ENCODE measurements at places on chromosomes 5 and 9. TPM values are rescaled to one million over a fixed set of nuclear protein-coding genes. Genes with fewer than 3 reads are reported as not detected.

HCN1 gene
- not detected for total RNA-seq

CCDC180 gene
- total RNA-seq: 0.95 TPM

GPR151 gene
- total RNA-seq: not detected

DNA sequence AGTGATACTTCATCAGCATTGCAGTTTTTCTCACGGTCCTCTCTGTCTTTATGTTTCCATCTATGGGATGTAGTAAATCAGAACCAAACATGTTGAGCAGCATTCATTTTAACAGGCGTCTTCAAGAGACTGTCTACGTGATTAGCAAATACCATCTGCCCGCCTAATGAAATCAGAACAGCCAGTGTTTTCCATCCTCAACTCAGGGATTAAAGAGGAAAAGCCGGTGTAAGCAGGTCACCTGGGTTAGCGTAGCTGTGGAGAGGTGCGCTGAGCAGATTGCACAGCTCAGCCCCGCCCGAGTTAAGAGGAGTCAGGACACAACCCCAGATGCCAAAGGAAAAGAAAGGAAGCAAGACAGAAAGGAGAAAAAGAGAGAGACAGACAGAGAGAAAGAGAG is 54.3 kb upstream of the ANKRD33B start:
- no peak for ATAC-seq

- ATAC-seq: no peak
Measured at GRCh38 chr5:107134931-107135330, 535.8 kb downstream of the EFNA5 start.

DNA sequence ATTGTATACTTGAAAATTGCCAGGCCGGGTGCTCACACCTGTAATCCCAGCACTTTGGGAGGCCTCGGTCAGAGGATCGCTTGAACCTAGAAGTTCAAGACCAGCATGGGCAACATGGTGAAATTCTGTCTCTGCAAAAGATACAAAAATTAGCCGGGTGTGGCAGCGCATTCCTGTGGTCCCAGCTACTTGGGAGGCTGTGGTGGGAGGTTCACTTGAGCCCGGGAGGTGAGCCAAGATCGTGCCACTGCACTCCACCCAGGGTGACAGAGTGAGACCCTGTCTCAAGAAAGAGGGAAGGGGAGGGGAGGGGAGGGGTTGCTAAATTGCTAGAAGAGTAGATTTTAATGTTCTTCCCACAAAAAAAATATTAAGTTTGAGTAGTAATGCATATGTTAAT is 53.2 kb downstream of the FNBP1 start:
- no peak for ATAC-seq

DNA sequence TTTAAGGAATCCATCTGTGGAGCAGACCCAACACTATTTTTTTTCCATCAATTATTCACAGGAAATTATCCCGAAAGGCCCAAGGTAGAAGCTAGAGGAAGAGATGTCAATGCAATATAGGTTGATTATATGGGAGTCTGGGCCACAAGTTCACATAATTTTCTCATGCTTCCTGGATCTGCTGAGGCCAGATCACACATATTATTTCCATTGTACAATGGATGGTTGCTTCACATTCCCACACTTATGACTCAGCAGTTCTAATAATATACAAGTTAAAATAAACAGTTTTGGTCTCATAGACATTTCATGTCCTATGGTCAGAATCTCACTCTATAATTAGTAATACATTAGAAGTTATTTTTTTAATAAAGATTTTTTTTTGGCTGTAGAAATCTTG is 66.0 kb upstream of the PTPRD start:
- ATAC-seq: no peak

DNA sequence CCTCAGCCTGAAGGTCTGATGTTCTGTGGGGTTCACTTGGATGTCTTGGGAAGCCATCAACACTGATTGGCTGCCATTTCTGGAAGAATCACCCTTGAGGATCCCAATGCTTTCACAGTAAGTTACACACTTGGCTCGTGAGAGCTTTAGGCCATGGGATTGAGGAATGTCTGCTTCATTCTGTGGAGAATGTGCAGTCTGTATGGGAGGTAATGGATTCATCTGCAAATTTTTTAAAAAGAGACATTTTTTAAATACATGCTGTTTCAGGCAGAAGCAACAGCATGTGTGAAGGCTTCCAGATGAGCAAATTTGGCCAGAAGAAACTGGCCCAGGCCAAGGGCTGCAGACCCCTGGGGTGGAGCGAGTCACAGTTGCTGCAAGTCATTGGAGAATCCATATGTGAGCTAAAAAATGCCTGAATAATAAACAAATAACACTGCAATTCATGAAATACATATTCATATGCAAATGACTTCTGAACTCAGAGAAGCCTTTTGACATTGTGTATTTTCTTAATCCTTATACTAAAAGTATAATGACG is 146.3 kb upstream of the RASEF start:
- ATAC-seq: no peak

GRCh38 chr5:138789771-138790242 is 36.6 kb downstream of the CTNNA1 start:
- ATAC-seq: peak; percentile 38
